ENCODE measurements at places on chromosomes 7 and 10.

DNA sequence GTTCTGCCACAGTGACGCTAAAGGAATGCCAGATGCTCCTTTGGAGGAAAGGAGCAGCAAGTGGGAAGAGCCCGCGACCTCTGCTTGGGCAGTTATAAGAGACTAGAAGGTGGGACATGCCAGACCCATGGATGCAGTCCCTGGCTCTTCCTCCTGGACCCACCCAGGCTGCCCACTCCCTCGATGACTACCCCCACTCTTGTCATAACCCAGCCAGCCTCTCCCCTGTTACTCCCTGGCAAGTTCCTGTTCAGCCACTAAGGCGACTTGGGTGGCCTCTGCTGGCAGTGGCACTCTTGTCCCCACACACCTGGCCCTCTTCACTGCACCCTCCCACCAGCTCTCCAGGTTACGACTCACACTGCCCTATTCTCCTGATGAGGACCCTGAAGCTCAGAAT is 33.5 kb downstream of the COL13A1 start:
- no peak for DNase-seq

- no peak for DNase-seq
Measured at GRCh38 chr10:114635101-114635500, 23.0 kb downstream of the ABLIM1 start.

DNA sequence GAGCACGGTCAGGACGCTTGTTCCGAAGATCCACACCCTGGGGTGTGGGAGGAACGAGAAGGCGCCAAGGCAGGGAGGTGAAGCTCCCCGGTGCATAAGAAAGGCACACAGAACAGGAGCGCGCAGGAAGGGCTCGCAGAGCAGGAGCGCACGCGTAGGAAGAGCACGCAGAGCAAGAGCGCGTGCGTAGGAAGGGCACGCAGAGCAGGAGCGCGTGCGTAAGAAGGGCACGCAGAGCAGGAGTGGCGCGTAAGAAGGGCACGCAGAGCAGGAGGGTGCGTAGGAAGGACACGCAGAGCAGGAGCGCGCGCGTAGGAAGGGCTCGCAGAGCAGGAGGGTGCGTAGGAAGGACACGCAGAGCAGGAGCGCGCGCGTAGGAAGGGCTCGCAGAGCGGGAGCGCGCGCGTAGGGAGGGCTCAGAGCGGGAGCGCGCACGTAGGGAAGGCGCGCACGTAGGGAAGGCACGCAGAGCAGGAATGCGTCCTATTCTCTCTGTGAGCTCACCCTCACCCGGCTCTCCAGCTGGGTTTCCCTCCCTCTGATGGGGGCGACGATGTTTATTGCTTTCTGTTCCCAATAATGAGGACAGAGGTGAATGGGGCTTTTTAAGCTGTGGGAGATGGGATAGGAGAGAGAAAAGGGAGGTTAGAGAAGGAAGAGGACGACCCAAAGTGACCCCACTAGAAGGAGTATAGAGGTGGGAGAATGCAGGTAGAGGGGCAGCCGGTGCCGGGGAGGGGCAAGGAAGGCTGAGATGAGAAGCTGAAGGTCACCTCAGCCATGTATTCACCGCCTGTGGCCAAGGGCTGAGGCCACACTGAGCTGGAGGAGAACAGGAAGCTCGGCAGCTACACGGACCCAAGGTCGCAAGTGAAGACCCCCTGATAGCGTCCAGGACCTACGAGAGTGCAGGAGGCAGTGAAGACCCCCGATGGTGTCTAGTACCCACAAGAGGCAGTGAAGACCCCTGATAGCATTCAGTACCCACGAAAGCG is 423.2 kb downstream of the PTPRN2 start:
- DNase-seq: no peak

DNA sequence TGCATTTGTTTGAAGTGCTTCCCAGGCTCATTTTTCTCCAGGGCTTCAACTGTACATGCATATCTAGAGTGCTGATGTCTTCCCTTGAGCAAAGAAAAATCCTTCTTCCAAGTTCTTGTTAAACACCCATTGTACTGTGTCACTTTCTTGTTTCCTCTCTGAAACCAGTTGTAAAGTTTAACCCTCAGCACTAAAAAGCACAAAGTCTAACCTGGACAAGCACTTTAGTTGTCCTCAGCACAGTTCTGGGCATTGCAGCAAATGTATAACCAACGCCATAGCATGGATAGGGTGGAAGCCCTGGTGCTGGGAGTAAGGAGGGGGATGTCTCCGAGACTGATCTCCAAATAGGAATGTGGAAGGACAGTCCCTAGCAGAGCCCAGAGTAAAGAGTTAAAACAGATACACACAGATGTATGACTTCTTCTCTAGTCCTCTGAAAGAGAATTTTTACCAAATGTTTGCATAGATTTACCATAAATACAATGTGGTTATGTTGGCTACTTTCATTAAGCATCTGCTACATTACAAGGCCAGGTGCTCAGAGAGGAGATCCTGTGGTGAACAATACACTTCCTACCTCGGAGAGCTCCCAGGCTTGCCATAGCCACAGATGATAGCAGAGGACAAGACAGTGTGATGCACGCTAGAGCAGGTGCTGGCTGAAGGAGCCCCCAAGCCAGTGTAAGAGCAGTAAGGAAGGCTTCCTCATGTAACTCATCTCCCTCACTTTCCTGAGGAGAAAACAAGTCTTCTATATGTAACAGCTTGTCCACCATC is 57.0 kb downstream of the DNAJC12 start:
- no peak for DNase-seq

GRCh38 chr7:105776986-105777910 is 99.2 kb downstream of the ATXN7L1 start:
- DNase-seq: no peak

GRCh38 chr10:124470544-124471434 is 9.2 kb downstream of the LHPP start:
- no peak for DNase-seq

DNA sequence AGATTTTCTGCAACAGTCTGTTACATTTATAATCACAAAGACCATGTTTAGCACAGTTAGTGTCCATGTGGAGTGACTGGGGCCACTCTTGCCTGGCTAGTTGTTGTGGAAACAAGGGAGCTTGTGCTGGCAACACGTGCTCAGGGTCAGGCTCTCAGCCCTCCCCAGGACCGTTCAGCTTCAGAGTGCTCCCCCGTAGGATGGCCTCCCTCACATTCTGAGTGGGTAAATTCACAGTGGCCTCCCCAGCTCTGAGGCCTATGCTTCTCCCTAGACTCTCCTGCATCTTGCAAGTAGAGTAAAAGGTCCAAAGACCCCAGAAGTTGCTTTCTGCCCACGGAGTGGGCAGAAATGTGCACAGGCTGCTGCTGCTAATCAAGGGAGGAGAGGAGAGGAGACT is 122.3 kb downstream of the ADCY1 start:
- DNase-seq: no peak

DNA sequence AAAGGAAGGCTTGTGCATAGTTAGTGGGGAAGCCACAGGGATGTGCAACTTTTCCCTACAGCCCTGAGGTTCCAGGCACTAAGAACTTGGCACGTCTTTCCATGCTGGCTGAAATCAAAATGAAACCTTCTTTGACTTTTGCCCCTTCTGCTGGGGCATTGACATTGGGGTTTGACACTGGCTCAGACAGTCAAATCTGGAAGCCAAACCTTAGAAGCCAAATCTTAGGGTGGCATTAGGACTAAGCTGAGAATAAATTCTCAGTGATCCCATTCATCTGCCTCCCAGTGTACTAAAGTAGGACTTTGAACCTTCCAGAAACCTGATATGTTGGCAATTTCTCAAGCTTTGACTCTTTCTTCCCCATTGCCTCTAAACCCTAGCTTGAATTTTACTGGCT is 31.3 kb upstream of the INSYN2A start:
- DNase-seq: no peak

- DNase-seq: no peak
Measured at GRCh38 chr7:158979635-158980351, 123.4 kb downstream of the DYNC2I1 start.

GRCh38 chr7:124881981-124882380 is 47.6 kb downstream of the POT1 start:
- no peak for DNase-seq

GRCh38 chr10:106819490-106819889 is 345.0 kb downstream of the SORCS1 start:
- no peak for DNase-seq

GRCh38 chr10:93054486-93054885 is 6.1 kb upstream of the CYP26C1 start:
- DNase-seq: no peak

DNA sequence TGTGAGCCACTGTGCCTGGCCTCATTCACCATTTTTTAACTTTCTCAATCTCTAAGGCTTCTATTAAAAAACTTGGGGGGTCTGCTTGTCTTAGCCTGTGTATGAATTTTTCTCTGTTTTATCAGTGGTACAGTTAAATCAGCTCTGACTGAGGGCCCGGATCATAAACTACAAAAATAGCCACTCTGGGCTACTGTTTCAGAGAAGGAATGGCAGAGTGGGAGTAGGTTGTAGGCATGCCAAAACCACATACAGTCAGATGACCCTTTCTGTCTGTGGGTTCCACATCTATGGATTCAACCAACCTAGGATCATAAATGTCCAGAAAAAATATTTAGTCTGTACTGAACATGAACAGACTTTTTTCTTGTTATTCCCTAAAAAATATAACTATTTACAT is 21.3 kb downstream of the TBC1D12 start:
- no peak for DNase-seq

DNA sequence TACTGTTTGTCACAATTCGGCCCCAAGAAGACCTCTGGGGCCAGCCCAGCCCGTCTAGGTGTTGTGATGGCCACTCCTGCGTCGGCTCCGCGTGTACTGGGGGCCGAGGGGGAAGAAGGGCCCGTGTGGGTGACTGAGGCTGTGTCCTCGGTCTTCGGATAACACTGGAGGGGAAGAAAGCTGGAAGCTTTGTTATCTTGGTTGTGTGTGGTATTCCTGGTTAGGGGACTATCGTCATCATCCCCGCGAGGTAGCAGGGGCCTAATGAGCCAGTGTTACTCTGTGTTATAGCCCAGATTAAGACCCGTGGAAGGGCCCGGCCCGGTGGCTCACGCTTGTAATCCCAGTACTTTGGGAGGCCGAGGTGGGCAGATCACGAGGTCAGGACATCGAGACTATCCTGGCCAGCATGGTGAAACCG is 854 bp downstream of the MTG1 start:
- DNase-seq: no peak

- DNase-seq: no peak
Measured at GRCh38 chr10:119933179-119933578, 40.6 kb downstream of the SEC23IP start.

DNA sequence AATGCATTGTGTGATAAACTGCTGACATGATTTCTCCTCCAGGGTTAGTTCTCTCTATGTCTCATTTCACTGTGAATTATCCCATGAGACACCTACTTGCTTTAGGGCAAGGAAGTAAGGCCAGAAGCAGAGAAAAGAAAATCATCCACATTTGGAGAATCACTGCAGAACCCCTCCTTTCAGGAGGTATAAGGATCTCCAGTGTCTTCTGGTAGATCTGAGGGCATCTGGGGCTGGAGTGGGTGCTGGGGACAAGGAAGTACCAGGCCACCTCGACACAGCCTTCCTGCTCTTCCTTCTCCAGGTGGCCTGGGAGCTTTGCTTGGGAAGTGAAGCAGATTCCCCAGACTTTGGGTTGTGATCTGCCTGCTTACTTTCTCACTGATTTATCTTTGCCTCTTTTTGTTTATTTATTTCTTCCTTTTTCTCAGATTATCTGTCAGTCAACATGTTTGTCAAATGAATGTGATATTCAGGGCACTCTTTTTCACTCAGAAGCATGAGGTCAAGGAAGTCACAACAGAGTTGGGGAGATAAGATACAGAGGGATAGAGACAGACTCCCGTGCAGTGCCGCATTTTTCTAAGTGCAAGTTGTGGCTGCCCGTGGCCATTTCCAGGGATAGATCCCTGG is 12.4 kb upstream of the CAMK2G start:
- DNase-seq: no peak

DNA sequence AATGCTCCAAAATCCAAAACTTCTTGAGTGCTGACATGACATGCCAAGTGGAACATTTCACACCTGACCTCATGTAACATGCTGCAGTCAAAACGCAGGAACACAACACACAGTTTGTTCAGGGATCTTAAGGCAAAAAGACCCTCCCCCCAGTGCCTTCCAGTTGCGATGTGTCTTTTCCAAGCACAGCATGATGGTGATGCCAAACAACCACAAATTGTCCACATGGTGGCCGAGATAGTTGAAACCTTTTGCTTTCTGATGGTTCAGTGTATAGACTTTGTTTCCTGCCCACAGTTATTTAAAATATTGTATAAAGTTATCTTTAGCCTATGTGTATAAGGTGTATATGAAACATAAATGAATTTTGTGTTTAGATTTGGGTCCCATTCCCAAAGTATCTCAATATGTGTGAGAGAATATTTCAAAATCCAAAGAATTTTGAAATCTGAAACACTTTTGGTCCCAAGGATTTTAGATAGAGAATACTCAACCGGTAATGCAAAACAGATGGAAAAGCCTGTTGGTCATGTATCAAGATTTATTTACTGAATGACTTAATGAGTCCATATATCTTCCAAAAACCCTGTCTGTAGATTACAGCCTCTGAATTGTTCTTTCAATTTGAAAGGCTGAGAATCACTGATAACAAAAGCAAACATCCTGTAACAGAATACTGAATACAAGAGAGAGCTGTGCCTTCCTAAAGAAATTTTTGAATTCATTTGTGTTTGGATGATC is 93.4 kb upstream of the OIT3 start:
- DNase-seq: peak; percentile 62

- no peak for DNase-seq
Measured at GRCh38 chr7:91194841-91195240, 69.4 kb upstream of the FZD1 start.

GRCh38 chr10:96387161-96387560 is 28.4 kb upstream of the OPALIN start:
- DNase-seq: peak; percentile 17

DNA sequence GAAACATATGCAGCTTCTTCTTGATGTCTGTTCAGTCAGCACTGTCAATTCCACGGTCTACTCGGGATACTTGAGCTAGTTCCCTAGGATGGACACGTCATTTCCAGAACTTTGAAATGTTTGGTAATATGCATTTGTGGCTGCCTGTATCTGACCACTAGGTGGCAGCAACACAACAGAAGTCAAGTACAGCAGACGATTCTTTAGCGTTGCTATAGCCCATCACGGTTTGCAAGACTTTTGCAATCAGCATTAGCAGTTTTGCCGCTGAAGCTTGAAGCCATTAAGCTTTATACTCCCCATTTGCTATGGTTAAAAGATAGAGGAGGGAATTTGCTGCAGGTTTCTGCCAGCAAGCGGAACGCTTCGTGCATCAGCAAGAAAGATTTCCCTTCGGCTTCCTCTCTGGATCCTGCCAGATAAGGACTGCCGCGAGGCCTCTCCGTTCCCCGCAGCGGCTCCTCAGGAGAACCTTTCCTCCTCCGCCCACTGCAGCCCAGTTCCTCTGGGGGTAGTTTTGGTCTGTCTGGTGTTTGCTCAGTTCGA is 63.5 kb downstream of the ABCC2 start:
- peak; percentile 75 for DNase-seq

Data from fibroblast of skin of left biceps (primary cell).